ENCODE measurements at places on chromosomes 6 and 20.

- no peaks in the 10 kb centered on the region for H3K27me3 ChIP-seq
- H3K4me3 ChIP-seq: peak overlapping the region; percentile 83
- peaks cover 55% of the 10 kb centered on the region for H3K36me3 ChIP-seq
- H3K4me1 ChIP-seq: peaks cover 6% of the 10 kb centered on the region
Measured at GRCh38 chr6:30344191-30344867, 627 bp upstream of the RPP21 start.

- no peaks in the 10 kb centered on the region for H3K27me3 ChIP-seq
- H3K27ac ChIP-seq: no peak overlapping the region
- H3K4me3 ChIP-seq: no peak overlapping the region
- DNase-seq: no peak
- H3K4me1 ChIP-seq: no peaks in the 10 kb centered on the region
Measured at GRCh38 chr6:72776456-72776855, 154.6 kb downstream of the KCNQ5 start.

DNA sequence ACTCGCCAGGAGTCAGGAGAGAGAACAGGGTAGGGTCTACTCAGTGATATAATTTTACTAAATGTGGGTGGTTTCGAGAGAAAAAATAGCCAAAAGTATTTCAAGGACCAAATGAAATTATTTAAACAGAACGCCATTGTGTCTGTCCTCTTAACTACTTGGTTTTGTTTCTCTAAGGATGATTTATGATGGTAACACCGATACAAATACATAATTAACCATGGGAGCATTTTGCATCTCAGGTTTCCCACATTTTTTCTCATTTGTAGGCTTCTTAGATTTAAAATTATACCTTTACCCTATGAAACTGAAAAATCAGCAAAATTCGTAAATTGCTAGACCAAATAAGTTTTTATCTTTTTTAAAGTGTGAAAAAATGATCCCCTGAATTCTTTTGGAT lies 188.2 kb downstream of the ZFP64 start:
- H3K27me3 ChIP-seq: no peaks in the 10 kb centered on the region
- H3K36me3 ChIP-seq: no peaks in the 10 kb centered on the region
- no peak for DNase-seq
- no peak overlapping the region for H3K4me3 ChIP-seq
- no peak overlapping the region for H3K27ac ChIP-seq

DNA sequence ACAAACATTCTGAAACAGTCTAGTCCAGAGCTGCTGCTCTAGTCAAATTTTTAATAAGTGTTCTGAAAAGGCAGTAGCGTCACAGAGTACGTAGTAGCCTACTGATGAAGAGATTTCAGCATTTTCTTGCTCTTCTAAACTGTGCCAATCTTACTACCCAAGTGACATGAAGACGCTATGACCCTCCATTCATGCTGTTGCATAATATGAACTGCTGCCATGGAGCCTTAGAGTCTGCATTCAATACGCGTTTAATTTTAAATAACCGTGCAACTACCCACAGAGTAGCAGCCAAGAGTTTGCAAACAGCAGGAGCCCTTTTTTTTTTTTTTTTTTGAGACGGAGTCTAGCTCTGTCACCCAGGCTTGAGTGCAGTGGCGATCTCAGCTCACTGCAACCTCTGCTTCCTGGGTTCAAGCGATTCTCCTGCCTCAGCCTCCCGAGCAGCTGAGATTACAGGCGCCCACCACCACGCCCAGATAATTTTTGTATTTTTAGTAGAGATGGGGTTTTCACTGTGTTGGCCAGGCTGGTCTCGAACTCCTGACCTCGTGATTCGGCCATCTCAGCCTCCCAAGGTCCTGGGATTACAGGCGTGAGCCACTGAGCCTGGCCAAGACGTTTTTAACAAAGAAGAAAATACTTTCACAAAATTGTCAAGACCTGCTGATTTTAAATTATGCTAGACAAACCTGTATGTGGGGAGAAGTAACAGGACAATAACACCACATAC lies 44.3 kb downstream of the EZR start:
- H3K36me3 ChIP-seq: no peaks in the 10 kb centered on the region
- no peaks in the 10 kb centered on the region for H3K27me3 ChIP-seq
- DNase-seq: no peak
- no peak overlapping the region for H3K4me3 ChIP-seq
- H3K4me1 ChIP-seq: no peaks in the 10 kb centered on the region
- H3K27ac ChIP-seq: no peak overlapping the region

DNA sequence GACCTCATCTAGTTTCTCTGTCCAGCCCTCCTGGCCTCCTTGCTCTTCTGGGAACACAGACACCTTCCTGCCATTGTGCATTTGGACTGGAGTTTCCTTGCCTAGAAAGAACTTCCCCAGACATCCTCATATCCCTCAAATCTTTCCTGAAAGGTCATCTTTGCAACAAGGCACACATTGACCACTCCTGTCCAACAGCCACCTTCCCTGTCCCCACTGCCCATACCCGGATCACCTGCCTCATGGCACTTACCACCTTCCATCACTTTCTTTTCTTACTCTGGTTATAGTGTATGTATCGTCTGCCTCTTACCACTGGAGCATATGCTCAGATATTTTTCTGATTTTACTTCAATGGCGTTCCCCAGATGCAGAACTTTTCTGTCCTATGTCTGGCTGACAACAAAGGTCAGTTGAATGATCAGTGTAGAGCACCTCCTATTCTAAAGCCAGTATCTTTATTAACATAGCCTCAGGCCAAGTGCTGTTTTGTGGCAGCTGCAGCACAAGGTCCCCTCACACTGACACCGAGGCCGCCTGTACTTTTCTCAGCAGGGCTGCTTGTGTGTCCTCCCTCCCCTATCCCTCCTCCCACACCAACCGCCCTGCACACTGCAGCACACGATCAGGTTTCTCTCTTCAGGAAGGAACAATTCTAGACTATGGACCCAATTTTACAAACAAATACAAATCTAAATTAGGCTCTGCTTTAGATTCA lies 4.1 kb downstream of the HLA-C start:
- no peak overlapping the region for H3K4me3 ChIP-seq
- H3K27ac ChIP-seq: no peak overlapping the region
- no peaks in the 10 kb centered on the region for H3K27me3 ChIP-seq
- H3K4me1 ChIP-seq: no peaks in the 10 kb centered on the region
- peaks cover 16% of the 10 kb centered on the region for H3K36me3 ChIP-seq
